ENCODE measurements at places on chromosomes 13 and 19. TPM values are rescaled to one million over a fixed set of nuclear protein-coding genes. Genes with fewer than 3 reads are reported as not detected.

GRCh38 chr19:23774106-23774505 lies 15.4 kb upstream of the ZNF681 start:
- no peak for DNase-seq

DNA sequence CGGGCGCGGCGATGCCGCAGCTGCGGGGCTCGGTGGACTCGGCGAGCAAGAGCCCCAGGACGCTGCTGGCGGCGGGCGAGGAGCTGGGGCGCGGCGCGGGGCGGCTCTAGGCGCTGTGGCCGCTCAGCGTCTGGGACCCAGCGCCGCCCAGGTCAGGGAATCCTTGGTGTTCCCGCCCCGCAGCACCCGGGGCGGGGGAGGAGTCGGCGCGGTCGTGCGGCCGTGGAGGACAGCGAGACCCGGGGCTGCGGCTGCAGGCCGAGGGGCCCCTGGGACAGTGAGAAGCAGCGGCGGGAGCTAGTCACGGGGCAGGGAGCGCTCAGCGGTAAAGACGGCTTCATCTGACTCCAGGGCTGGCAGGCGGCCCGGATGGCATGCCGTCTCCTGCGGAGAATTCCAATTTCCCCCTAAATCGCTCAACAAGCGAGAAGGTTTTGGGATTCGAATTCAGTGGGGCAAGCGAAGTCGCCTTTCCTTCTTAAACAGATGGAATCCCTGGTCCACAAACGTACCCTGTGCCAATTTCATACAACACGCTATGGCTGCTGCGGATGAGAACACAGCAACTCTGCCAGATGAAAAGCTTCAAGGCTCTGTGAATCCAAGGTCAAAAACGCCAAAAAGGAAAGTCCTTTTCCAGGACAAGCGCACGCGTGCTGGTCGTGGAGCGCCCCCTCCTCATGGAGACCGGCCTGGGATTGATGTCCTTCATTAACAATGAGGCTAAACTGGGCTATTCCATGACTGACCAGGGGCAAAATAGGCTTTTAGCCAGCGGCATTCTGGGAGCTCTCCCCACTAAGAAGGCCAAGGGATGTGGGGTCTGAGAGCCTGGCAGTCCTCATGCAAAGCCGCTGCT lies 4.2 kb upstream of the ZSCAN4 start:
- DNase-seq = no peak

- peak; percentile 1 for DNase-seq
Measured at GRCh38 chr13:42836930-42837690, 55.7 kb downstream of the FAM216B start.

- DNase-seq = no peak
Measured at GRCh38 chr13:112450904-112451240, 74.7 kb downstream of the SPACA7 start.

Gene ACP5
- 40.4 TPM for total RNA-seq

GRCh38 chr13:75173457-75174356 lies 308.3 kb downstream of the TBC1D4 start:
- no peak for DNase-seq

- DNase-seq = no peak
Measured at GRCh38 chr13:29858667-29859066, 8.2 kb upstream of the UBL3 start.

Gene SCEL
- total RNA-seq = not detected

Gene GSX1
- total RNA-seq = not detected

Gene NLRP12
- total RNA-seq = not detected

- no peak for DNase-seq
Measured at GRCh38 chr13:89324582-89324981, 1653.4 kb downstream of the SLITRK5 start.

- DNase-seq = no peak
Measured at GRCh38 chr13:30115257-30115600, 192.1 kb downstream of the KATNAL1 start.

Gene DAND5
- total RNA-seq = not detected

DNA sequence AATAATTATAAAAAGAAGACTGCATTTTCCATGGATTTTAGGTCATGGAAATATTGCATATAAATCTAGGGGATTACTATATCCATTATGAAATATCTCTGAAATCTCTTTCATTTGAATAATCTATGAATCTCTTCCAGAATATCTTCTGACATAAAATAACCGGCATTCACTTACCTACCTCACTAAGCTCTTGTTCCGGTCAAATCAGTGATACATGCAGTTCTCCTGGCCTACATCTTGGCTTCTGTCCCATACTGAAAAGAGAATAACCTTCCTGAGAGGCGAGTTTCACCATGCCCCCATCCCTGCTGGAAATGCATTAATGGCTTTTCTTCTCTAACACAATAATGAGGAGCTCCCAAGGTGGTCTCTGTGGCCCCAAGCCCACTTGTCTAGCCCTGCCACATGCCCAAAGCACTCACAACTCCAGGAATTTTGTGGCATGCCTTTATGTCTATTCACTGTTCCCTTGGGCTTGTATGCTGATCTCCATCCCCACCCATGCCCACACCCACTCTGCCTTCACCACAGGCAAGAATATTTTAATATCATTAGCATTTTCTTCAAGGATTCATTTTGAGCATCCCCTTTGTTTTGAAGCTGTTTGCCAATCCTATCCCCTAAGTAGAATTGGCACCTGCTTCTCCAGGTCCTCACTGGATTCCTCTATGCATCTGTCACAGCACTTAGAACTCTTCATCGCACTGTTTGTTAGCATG lies 401.6 kb downstream of the COG6 start:
- no peak for DNase-seq

DNA sequence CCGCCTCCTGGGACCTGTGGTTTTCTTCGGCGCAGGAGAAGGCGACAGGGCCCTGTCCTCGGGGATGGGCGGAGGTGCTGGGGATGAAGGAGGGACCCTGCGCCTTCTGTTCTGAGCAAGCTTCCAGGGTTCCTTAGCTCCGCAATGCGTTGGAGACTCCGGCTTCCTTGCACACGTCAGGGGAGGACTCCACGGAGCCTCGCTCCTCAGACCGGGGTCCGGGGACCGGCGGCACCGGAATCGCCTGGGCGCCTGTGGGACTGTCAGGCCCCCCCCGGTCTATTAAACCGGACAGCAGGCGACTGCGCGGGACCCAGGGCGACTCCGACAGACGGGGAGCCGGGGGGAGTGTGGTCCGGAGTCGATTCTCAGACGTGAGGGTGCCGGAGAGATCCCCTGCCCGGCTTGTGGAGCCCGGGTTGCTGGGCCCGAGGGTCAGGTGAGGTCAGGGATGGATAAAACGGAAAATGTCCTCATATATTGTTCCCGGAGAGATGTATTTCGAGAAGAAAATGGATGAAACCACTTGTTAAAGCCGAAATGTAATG lies 227.4 kb downstream of the TEX29 start:
- DNase-seq = no peak

- no peak for DNase-seq
Measured at GRCh38 chr13:30504081-30504480, 38.3 kb upstream of the HMGB1 start.

DNA sequence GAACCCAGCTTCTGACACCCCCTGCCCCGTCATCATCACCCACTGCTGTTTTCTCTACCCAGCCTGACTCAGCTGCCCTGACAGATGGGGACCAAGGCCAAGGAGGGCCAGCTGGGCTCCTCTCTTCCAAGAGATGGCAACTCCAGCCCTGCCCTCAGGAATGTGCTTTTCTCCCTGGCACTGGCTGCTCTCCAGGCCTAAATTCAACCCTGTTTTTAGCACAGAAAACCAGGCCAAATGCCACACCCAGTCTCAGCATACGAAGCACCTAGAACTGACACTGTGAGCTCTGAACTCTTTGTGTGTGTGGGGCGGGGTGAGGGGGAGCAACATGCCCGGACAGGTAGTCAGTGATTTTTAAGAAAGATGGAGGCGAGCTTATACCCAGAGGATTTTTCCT lies 23.4 kb upstream of the IGFL1 start:
- DNase-seq = no peak

Gene MED25
- total RNA-seq = 67.9 TPM

Gene RAB20
- total RNA-seq = not detected

- DNase-seq = no peak
Measured at GRCh38 chr19:19113040-19113626, 25.1 kb downstream of the TMEM161A start.

DNA sequence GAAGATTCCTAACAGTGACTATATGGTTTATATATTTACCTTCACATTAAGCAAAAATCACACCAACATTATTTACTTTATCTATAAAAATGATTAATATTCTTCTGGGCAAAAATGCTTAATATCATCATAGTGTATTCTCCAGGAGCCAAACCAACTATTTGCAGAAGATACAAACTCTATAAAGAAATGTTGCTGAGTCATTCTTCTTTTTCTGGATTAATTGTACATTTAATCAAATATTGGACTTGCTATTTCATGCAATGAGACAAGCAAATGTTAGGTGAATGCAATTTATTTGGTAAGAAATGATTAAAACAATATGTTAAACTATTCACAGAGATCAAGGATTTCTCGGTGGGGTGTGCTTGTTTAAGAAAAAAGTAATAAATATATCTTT lies 1075.8 kb downstream of the PCDH9 start:
- DNase-seq = no peak

DNA sequence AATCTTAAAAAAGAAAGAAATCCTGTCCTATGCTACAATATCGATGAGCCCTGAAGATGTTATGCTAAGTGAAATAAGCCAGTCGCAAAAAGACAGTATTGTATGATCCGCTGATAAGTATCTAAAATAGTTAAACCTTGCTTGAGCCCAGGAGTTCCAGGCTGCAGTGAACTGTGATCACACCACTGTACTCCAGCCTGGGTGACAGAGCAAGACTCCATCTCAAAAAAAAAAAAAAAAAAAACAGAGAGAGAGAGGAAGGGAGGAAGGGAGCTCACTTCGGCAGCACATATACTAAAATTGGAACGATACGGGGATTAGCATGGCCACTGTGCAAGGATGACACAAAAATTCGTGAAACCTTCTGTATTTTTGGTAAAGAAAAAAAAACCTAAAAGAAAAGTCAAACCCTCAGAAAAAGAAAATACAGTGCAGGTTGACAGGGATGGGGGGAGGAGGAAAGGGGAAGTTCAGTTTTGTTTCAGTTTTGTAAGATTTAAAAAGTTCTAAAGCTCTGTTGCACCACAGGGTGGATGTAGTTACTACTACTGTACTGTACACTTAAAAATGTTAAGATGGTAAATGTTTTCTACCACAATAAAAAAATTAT lies 8.4 kb downstream of the CLASRP start:
- DNase-seq = no peak

DNA sequence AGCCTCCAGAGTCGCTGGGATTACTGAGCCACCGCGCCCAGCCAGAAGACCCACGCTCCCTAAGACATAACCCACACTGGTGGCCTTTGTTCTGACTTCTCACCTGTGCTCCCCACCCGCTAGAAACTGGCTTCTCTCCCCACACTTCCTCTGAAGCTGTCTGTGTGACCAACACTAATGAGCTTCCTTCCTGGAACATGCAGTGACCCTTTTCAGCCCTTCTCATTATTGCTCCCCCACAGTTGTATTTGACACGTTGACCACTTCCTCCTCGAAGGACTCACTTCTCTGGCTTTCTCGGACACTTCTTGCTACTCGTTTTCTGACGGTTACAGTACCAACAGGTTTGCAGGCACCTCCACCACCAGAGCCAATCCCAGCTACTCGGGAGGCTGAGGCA lies 10.9 kb downstream of the NCR1 start:
- DNase-seq = no peak

Gene ADGRL1
- total RNA-seq = 8.2 TPM

Gene WTIP
- 0.27 TPM for total RNA-seq

Gene PDX1
- total RNA-seq = not detected

Data from CD4-positive, CD25-positive, alpha-beta regulatory T cell (primary cell).